Stimulated activated CD8-positive, alpha-beta memory T cell treated with anti-CD3 and anti-CD28 coated beads, Interleukin-15, amount 100 ng/mL, for 1 hour (primary cell): ENCODE measurements at places on chromosomes 5 and 9.

- no peak for DNase-seq
These were observed 174.3 kb downstream of the SYK start for GRCh38 chr9:90975781-90976538.

GRCh38 chr9:93096811-93097382 is 880 bp downstream of the CARD19 start:
- no peak for DNase-seq

GRCh38 chr9:104890433-104890770 is 37.6 kb downstream of the ABCA1 start:
- DNase-seq = no peak

- DNase-seq = no peak
These were observed 42.6 kb downstream of the PRDM6 start for GRCh38 chr5:123131551-123132204.

DNA sequence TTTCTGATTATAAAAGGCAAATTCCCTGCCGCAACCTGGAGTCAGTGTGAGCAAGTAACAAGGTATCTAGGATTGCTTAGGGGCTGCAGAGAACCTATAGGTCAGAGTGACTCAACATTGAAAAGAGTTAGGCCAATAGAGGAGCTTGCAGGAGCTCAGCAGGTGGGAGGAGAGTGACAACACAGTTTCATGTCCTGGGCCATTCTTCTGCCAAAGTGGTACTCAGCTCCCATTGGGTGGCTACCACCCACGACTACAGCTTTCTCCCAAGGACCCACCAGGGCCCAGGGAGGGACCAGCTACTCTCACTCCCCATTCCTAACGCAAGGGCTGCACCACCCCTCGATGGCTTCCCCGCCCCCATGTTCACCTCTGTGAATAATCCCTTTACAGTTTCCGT is 86.7 kb upstream of the SPATA31C2 start:
- no peak for DNase-seq

DNA sequence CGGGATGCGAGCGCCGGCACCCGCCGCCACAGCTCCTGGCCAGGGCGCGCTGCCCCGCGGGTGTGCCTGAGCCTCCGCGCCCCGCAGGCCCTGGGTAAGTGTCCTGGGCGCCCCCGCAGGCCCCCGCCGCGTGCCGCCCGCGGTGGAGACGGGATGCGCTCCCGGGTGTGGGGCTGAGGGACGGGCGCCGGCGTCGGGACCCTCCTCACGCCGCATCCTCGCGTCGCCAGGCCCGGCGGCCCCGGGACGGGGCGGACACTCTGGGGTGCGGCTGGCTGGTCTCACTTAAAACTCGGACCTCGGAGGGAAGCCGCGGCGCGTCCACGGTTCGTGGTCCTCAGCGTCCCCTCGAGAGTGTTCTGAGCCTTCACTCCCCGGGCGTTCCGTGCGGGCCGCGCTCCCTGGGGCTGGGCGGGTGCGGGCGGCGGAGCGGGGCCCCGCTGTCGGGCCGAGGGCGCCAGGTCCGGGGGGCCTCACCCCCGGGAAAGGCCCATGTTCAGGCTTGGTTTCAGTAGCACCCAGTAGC is 275 bp downstream of the AHRR start:
- no peak for DNase-seq

- no peak for DNase-seq
These were observed 631.8 kb downstream of the GABRG2 start for GRCh38 chr5:162699361-162699760.

DNA sequence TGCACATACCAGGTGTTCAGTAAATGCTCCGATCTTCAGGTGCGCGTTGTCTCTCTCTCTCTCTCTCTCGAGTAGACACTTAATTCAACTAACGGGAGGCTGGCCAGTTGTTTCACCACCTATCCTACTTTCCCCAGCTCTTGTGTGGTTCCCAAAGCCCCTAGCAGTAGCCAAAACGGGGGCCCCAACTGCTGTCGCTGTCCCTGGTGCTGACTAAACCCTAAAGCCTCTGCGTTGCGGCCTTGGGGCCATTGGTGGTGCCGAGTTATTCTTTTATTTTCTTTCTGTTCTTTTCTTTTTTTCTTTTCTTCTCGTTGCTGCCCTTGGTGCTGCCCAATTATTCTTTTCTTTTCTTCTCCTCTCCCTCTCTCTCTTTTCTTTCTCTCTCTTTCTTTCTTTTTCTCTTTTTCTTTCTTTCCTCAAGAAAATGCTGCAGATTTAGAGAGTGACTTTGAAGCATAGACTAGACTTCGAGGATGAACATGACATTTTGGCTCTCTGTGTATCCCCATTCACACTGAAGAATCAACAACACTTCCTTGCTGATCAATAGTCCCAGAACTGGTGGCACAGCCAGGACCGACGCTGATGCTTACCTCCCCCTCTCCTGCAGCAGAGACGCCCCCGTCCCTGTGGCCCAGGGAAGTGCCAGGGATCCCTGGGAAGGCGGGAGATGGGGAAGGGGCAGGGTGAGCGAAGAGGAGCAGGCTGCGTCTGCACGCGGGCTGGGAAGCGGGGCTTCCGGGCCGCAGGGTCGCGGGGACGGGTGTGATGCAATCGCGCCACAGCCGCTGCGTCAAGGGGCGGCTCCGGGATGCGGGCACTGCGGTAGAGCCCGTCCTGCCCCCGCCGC is at the start of gene FBLL1:
Gene FBLL1, plus strand, starts transcription at position 785 of the 853 bp plus-strand sequence. CDS start 200 bp downstream, outside the sequence.
- peak; percentile 3 for DNase-seq
